ENCODE measurements at places on chromosomes 3 and 15.

GRCh38 chr15:41878355-41878699 lies 15.5 kb downstream of the SPTBN5 start:
- DNase-seq = no peak

DNA sequence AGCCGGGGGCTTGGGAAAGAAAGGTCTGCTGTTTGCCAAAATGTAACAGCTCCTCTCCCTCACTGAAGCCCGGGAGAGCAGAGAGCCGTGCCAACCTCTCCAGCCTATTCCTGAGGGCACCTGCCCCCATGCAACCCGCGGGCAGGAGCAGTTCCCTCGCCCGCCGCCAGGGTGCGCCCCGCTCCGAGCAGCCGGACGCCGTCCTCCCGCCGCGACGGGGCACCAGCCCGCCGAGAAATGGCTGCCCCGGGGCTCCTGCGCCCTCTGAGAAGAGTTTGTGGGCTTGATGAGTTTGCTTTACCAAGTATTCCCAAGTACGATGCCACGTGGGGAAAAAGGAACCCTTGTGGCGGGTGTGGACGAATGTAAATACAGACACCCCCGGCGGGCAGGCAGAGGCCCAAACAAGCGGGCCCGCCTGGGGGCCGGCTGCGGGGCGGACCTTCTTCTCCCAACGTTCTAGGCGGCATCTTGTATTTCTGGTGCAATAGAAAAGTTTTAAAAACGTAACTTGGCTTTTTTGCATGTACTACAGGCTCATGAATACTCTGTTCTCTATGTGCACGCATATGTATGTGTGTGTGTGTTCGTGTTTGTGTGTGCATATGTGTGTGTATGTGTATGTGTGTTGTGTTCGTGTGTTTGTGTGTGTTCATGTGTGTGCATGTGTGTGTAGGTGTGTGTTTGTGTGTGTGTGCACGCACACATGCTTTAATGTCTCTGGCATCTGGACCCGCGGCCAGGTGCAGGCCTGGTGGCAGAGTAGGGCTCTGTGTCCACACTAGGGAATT lies 162.9 kb downstream of the CHSY1 start:
- DNase-seq = peak; percentile 22

- DNase-seq = no peak
These were observed 393 bp downstream of the ERICH6 start for GRCh38 chr3:150703299-150703755.

- DNase-seq = no peak
These were observed 73.5 kb downstream of the GOLGA8G start for GRCh38 chr15:28459279-28459678.

- no peak for DNase-seq
These were observed 14.8 kb upstream of the TMEM108 start for GRCh38 chr3:133023362-133023761.

DNA sequence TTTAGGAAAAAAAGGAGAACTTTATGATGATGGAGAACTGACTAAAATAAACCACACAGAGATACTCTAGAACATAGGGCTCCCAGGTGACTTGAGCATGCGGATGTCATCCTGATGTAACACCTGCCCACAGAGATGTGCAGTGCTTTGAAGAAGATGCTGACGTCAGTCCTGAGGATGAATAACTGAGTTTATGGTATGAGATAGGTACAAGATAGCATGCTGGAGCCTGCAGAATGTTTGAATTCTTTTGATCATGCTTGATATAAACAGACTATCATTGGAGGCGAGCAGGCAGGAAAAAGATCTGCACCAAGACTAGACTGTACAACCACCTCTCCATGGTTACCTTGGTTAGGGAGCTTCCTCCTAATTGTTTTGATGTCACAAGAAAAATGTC lies 12.4 kb downstream of the CCR4 start:
- no peak for DNase-seq

GRCh38 chr15:100259266-100259665 lies 82.5 kb downstream of the ADAMTS17 start:
- no peak for DNase-seq

GRCh38 chr3:187667526-187667925 lies 2.7 kb downstream of the SST start:
- no peak for DNase-seq

GRCh38 chr15:26697913-26698312 lies 75.0 kb downstream of the GABRB3 start:
- DNase-seq = no peak

- no peak for DNase-seq
These were observed 45.7 kb downstream of the FAM98B start for GRCh38 chr15:38499651-38500050.

- DNase-seq = no peak
These were observed 15.4 kb upstream of the VPS8 start for GRCh38 chr3:184796551-184796950.

GRCh38 chr3:195106418-195106906 lies 164.5 kb downstream of the XXYLT1 start:
- peak; percentile 42 for DNase-seq

DNA sequence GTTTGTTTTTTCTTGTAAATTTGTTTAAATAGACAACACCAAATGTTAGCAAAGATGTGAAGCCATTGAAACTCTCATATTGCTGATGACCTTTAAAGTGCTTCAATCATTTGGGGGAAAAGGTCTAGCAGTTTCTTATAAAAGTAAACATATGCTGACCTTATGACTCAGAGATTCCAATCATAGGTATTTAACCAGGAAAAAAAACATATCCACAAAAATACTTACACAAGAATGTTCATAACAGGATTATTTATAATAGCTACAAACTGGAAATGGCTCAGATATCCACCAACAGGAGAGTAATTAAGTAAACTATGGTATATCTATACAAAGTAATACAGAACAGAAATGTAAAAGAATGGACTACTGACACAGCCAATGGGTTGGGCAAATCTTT lies 27.1 kb upstream of the RORA start:
- no peak for DNase-seq

- DNase-seq = no peak
These were observed 127.3 kb upstream of the ROPN1 start for GRCh38 chr3:124119056-124119716.

DNA sequence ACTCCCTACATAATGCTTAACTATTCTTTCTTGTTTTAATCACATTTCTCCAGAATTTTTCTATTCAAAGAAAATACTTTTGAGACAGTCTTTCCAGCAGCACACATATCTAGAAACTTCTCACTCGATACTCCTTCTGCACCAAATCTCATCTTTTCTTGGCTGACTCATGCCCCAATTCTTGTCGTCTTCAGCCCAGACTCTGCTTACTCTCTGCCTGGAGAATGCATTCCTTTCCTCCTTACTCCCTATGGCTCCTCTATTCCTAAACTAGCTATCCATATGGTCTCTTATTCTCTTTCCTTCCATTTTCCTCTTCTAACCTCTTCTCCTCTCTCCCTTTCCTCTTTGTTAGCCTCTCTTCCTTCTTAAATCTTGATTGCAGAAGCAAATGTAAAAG lies 158.7 kb downstream of the GBE1 start:
- no peak for DNase-seq

DNA sequence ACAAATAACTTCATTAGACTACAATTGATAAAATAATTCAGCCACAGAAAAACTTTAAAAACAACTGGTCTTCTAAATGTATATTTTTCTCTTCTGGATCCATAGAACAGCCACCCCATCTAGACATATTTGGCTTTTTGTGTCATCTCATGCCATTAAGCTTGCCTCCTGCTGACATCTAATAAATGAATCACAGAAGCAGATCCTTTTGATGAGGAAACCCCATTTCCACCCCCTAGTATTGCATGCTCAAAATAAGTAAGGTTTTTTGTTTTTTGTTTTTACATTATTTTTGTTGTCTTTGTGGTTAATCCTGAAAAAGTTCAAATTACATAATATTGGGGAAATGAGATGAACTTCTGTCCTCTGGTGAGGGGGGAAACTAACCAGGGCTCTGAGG lies 94.8 kb downstream of the DUT start:
- DNase-seq = no peak
